ENCODE measurements at places on chromosomes 16 and 17.

DNA sequence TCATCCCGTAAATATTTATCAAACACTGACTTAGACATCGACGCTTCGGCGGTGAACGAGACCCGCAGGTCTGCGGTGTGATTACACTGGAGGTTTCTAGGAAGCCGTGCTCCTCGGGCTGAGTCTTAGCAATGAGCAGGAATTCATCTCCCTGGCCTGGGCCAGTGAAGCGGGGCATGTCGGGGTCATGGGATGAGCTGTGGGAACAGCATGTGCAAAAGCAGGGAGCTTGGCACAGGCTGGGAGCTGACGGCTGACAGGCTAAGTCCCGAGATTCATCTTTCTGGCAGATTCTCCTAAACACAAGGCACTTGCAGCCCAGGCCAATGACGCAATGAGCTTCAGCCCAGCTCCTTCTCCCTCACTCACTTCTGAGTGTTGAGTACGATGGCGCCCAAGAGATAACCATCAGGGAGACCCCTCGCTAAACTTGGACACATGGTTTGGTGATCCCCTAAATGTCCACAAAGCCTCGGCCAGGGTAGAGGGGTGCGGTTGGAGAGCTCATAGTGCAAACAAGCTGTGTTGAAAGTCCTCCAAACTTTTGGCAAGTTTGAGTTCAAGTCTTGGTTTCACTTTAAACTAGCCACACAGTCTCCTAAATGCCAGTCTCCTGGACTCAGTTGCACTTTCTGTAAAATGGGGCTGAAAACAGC, 12.8 kb downstream of the CRISPLD2 start:
- DNase-seq: peak; percentile 100

GRCh38 chr17:49565948-49566491, 9.7 kb upstream of the NXPH3 start:
- DNase-seq: peak; percentile 76

DNA sequence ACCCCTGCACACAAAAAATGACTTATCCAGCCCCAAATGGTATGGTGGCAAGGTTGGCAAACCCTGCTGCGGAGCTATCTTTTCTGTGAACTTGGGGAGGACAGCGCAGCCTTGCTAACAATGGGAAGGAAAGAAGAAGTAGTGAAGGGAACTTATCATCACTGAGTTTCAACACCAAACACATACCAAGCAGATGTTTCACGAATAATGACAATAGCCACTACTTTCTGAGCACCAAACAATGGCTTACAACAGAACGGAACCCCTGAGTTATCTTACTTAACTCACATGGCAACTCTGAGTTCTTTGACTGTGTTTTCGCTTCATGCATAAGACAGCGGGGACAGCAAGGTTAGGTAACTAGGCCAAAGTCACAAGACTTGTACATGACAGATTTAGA, 148.9 kb downstream of the XYLT1 start:
- no peak for DNase-seq

DNA sequence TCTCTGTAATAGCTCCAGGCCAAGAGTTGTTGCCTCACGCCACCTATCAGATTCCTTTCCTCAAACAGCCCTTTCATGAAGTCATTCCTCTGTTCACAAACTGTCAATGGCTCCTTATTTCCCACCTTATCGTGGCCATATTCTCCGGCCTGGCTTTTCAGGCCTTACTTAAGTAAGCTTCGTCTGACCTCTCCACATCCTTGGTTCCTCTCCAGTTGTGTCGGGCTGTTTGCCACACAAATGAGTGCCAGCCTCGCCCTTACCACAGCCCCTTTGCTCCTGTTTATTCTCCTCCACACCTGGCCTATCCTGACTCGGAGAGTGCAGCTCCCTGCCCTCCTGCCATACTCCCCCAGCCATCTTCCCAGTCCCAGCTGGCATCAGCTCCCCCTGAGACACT, 2.0 kb downstream of the TP53I13 start:
- no peak for DNase-seq

GRCh38 chr17:20202141-20202621, 193.0 kb downstream of the SPECC1 start:
- DNase-seq: no peak

- no peak for DNase-seq
Measured at GRCh38 chr16:69830146-69830533, 68.0 kb downstream of the WWP2 start.
